Prostate gland (tissue), 2 donors: ENCODE measurements at places on chromosomes 2 and 18. TPM values are rescaled to one million over a fixed set of nuclear protein-coding genes. Genes with fewer than 3 reads are reported as not detected.
A peak's percentile ranks its signal among the peaks of the same experiment; 100 is the strongest.

The OR6B2 gene
- not detected for total RNA-seq

The DNER gene
- total RNA-seq = 6.0 TPM

The GNLY gene
- 0.68 TPM for total RNA-seq

The RBM44 gene
- total RNA-seq = 0.23 TPM

The SERPINB3 gene
- 8.5 TPM for total RNA-seq

The KYNU gene
- total RNA-seq = 0.34 TPM

The IL36A gene
- not detected for total RNA-seq

DNA sequence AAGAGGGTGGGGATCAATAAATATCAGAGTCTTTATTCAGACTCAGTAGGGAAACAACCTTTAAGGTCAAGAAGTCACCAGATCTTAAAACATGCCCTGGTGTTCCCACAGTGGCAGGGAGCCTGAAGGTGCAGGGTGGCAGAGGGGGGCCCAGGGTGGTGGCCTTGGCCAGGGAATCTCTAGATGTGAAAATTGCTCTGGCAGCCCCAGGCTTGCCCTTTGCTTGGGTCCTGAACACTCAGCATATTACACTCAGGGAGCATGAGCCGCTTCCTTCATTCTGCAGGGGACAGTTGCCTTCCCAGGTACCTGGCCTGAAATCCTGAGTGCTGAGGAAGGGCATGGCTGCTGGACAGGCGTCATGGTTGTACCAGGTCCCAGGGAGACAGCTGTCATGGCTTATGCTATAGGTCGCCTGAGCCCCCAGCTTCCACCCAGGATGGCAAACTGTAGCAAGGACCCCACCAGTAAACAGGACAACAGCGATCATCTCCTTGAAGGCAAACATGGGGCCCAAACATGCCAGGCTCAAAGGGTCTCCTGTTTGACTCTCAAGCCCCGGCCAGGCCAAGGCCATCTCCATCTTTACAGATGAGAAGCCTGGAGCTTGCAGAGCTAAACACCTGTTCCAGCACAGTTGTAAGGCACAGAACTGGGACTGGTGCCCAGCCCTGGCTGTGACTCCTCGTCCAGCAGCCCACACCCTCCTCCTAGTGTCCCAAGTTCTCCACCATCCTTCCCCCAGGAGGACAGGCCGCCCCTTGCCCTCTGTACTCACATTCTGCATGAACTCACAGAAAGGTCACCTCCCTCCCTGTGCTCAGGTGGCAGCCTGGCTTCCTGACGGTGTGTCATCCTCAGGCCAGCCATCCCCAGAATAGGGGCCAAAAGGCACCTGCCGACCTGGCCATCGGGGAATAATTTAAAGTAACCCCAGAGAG lies 14.6 kb downstream of the ABCG8 start:
- no peak for DNase-seq

- DNase-seq = no peak
Measured at GRCh38 chr18:24595561-24596031, 135.2 kb downstream of the HRH4 start.

DNA sequence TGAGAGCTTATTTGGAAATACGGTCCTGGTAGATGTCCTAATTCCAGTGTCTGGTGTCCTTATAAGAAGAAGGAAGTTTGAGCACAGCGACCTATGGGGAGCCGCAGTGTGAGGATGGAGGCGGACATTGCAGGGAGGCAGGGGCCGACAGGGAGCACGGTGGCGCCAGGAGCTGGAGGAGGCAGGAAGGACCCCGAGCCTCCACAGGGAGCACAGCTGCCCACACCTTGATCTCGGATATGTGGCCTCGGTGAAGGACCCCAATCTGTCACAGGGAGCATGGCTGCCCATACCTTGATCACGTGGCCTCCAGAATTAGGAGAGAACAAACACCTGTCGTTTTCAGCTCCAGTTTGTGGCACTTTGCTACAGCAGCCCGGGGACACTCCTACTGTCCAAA lies 461.6 kb upstream of the SALL3 start:
- DNase-seq = no peak

DNA sequence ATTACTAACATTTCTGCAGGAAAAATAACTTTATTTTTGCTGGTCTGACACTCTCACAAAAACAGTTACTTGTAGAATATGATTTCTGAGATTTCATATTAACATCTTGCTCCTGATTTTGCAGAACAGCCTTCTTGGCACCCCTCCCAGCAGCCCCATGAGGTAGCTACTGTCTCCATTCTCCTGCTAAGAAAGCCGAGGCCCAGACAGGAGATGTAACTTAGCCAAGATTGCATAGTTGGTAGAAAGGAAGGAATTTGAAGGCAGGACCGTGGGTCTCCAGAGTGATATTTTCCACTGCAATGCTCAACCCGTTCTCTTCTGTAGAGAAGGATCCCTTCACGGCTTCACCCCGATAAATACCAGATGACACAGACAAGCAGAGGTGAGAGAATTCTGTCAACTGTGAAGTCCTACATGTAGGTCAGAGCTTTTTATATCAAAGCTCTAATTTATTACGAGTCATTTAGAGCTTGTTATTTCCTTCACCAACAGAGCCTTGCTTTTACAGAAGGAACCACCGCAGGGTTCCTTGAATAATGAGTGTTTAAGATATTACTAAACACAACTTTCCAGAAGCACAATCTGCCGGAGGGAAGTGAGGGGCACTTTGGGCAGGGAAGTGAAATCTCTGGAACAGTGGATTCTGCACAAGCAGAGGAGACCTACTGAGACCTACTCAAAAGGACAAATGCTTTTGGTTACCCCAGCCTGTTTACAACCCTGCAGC lies 48.0 kb upstream of the MYCN start:
- no peak for DNase-seq

- DNase-seq = no peak
Measured at GRCh38 chr2:216379977-216380376, 7.7 kb upstream of the MARCHF4 start.

- no peak for DNase-seq
Measured at GRCh38 chr18:35248429-35248828, 7.6 kb downstream of the ZNF397 start.

DNA sequence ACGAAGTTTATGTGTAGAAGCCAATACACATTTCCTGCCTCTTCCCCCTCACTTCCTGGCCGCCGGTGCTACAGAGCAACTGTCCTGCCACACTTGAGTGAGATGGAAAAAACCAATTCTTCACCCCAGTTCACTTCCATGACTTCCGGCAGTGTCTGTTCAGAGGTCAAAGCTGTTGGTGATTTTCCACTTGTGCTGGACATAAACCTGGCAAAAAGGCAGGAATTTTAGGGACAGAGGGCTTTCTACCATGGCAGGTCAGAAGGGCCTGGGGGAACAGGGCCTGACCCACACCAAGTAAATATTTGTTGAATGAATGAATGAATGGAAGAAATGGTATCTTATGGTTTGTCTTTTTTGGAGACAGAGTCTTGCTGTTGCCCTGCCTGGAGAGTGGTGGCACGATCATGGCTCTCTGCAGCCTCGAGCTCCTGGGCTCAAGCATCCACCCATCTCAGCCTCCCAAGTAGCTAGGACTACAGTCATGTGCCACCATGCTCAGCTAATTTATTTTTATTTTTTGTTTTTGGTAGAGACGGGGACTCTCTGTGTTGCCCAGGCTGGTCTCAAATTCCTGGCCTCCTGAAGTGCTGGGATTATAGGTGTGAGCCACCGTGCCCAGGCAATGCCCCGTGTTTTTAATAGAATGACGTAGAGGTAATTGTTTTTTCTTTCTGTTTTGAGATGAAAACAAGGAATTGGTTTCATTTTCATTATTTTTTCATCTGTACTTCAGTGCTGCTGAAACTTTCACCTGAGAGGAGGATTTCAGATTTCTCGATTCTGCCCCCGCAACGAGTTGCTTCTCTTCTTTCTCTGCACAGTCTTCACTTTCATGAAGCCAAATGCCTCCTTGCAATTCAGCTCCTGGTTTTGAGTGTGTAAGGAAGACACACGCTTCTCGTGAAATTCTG lies 48.0 kb upstream of the LPIN2 start:
- no peak for DNase-seq

DNA sequence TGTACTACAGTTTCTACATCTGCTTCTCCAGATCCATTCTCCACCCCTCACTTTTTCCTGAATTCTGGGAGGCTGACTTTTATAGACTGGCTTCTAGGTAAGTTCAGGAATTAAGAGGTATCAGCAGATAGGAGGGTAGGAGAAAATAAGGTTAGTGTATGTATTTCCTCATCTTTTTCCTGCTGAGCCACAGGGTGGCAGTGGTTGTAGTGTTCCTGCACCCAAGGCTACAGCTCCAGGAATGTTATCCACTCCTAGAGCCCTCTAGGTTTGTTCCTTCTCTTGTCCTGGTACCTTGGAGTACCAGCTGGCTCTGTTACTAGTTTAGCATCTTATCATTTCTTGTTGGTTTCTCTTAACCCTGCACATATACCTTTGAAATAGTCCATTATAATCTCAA lies 40.7 kb upstream of the C2orf66 start:
- DNase-seq = peak; percentile 8
